Stimulated activated CD4-positive, alpha-beta T cell treated with anti-CD3 and anti-CD28 coated beads, Interleukin-1b, Interleukin-23, amount 100 ng/mL, for 1 hour (primary cell): ENCODE measurements at places on chromosomes 3 and 15.

- DNase-seq, result no peak
Observed at GRCh38 chr3:10292505-10293419, at the start of gene GHRL. GHRL (minus strand) TSS chr3:10292947; CDS start chr3:10290180, 2,767 bp downstream.

DNA sequence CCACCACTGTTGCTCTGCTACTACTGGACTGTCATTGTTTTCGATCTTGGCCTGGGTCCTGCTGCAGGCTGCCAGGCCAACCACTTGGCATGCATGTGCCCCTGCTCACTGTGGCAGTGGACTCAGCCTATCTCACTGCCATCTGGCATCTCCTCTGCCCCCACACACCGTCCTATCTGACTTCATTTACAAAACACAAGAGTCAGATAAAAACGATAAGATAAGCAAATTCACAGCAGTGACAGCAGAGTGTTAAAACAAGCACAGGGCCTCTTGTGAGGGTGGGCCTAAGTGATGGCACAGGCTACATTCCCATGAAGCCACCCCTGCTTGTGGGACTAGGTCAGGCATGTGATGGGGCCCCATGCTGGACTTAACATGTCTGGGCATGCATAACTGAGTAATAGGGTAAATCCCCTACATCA lies 68.1 kb downstream of the CRYGS start:
- no peak for DNase-seq

GRCh38 chr3:143483214-143483613 lies 363.6 kb downstream of the CHST2 start:
- no peak for DNase-seq

DNA sequence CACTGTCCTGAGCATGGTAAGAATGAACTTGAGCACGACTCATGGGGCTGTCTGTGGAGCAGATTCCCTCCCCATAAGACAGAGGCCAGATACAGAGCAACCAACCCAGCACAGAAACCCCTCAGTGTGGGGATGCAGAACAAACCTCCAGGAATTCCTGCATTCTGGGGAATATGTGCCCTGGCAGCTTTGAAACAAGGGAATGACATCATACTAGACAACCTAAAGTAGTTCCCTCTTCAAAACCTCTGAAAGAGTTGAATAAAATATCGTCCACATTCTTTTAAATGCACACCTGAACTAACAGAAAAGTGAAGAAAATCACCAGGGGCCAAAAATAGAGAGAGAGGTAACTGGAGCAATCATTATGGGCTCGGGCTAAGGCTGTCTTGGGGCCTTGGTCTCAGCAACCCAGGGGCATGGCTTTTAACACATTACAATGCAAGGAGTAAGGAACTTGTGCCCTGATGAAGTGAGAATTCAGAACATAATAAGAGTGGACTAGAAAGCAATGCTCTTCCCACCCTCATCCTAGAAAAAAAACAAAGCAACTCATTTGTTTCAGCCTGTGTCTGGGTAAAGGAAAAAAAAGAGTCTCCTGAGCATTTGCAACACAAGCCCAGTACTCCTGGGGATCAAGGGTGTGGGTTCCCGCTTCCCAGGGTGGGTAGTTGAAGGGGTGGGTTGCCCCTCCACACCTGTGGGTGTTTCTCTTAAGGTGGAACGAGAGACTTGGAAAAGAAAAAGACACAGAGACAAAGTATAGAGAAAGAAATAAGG lies 43.9 kb downstream of the ADIPOQ start:
- no peak for DNase-seq

- no peak for DNase-seq
Observed at GRCh38 chr3:126607214-126607908, 47.6 kb downstream of the TXNRD3 start.

GRCh38 chr3:135944831-135945230 lies 20.7 kb upstream of the PPP2R3A start:
- no peak for DNase-seq

GRCh38 chr15:35679186-35679585 lies 133.2 kb upstream of the DPH6 start:
- no peak for DNase-seq

- no peak for DNase-seq
Observed at GRCh38 chr15:94177112-94177511, 54.2 kb upstream of the MCTP2 start.

DNA sequence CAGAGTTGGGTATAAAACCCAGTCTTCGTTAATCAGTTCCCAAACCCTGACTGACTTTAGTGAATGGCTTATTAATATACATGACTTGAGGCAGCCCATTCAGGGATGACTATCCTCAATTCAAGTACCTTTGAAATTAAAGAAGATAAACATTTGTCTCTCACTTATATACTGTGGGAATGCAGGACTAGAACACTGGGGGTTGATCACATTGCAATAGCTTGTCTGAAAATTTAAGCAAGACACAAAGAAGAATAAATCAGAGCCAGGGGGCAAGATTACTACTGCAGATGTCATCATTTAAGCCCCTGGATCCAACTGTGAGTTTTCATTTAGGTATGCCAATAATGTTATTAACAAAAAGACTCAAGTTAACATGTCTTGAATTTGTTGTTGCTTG lies 647.7 kb downstream of the ZPLD1 start:
- DNase-seq, result no peak

DNA sequence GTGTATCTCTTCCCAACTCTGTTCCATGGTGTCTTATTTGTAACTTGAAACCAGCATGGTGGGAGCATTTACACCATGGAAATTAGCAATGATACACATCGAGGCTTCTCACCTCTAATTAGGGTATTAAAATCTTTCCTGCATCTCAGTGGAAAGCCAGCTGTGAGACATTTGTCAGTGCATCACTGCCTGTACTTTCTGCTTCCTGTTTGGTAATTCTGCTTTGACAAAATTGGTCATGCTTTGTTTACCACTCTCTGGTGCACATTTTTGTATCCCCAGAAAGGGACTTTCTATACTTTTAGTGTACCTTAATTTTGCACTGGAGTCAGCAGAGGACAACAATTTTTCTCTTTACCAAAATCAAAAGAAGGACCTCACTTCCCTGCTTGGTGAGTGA lies 402.1 kb downstream of the PDCD6IP start:
- DNase-seq, result no peak

GRCh38 chr3:15331606-15332404 lies 581 bp downstream of the SH3BP5 start:
- no peak for DNase-seq

DNA sequence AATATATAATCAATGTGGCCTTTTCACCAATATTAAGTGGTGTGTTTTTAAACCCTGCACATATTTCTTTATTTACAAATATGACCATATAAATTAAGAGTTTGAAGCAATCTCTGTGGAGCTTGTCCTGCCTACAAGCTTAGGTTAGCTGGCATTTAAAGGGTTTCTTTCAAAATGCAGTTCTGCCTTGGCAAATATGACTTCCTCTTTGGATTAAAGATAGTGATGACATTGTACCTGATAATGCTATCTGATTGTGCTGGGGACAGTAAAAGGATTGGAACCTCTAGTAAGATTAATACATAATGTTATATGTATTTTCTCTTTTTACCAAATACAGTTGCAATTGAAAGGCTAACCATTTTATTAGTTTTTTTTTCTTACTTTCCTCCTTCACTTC lies 249.1 kb downstream of the OTOL1 start:
- DNase-seq, result no peak

DNA sequence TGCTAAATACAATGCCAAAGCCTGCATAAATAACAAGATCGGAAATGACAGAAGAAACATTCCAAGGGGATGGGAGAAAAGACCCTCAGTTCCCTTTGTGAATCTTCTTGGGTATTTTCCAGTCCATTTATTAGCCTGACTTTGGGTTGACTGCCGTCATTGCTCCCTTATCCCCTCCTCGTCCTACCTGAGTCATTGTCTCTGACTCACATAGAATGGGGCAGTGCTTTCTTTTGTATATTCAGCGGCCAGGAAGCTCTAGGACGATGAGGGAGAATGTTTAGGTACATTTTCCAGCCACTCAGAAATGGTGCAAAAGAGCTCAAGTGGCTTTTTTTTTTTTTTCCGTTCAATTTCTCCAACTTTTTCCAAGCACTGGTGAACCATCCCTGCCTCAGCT lies 71.6 kb downstream of the KAT2B start:
- DNase-seq, result no peak

DNA sequence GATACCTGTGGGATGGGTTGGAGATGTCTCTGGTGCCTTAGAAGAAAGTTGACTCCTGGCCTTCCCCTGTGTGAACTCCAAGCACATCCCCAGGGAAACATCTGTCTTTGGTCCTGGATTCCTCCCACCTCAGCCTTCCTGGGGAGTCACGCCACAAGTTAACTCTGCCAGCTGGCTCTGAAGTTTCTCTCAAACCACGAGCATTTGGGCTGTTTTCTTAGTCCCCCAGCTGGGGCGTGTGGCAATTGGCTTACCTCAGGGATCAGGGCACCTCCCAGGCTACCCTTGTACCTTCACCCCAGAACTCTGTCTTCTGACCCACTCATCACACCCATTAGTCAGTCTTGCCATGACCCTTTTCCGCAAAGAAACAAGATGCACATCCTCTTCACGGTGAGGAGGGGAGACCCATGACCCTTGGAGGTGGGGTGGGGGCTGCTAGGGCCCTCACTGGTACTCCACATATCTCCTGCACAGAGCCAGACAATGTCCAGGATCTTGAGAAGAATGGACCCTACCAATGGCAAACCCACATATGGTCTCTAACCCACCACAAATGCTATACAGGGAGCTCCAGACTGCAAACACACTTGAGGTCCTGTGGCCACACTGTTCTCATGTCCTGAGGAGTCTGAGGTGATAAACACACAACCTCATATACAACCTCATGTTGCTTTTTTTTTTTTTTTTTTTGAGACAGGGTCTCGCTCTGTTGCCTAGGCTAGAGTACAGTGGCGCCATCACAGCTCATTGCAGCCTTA lies 3.9 kb downstream of the NEIL1 start:
- no peak for DNase-seq

- no peak for DNase-seq
Observed at GRCh38 chr15:96412906-96413231, 82.4 kb downstream of the NR2F2 start.

DNA sequence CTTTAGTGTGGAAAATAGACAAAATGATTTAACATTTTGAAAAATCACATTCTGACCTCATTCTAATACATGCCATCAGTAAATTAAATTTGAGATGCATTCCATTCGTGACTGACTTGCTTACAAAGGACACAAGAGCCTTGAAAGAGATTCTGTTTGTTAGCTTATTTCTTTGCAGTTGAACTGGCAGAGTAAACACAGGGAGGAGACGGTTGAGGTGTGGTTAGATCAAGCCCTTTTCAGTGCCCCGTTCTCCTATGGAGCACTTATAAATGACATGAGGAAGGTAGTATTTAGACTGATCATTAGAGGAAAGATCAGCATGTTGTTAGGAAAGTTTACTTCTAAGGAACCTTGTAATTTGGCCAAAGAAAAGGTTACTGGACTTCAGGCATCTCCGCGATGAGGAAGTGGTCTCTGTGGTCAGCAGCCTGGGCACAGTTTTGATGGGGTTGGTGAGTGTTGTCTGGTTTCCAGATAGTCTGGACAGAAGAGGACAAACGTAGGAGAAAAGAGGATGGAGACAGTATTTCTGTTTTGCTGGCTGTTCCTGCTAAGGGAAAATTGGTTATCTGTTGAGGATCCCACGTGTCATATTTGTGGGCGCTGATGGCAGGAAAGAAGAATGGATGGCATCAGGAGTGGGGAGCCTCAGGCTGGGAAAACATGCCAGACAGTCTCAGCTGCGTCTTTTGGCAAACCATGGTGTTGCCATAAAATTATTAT lies 328.9 kb upstream of the TBL1XR1 start:
- no peak for DNase-seq

- no peak for DNase-seq
Observed at GRCh38 chr15:50933341-50933740, 24.9 kb downstream of the AP4E1 start.

DNA sequence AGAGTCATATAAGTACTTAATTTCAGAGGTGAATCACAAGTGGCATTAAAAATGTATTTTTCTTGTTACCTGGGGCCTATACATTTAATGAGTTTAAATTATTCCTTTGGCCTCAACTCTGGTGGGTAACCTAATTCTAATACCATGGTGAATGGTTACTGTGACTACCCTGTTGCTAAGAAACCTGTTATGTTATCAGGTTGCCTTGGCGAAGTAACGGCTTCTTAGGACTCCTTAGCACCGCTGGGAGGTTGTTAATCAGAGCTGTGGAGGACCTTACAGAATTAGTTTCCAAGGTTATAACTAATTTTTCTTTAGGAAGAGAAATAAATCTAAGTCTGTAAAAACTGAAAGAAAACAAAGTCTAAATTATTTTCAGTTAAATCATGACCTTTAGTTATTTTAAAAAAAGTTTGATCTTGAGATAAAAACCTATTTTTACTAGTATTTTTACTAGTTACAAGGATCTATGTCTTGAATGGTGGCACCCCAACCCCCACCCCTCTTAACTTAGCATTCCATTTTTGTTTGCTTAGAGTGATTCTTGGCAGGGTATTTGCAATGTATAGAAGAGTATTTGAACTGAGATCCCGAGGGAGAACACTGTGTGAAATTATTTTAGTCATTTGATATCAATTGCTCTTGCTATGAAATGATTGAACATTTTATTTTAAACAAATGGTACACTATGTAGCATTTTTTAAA lies 155.5 kb downstream of the FNDC3B start:
- no peak for DNase-seq

GRCh38 chr3:65685621-65686235 lies 353.0 kb downstream of the MAGI1 start:
- no peak for DNase-seq

- DNase-seq, result no peak
Observed at GRCh38 chr3:150556792-150557191, 10.2 kb downstream of the EIF2A start.

DNA sequence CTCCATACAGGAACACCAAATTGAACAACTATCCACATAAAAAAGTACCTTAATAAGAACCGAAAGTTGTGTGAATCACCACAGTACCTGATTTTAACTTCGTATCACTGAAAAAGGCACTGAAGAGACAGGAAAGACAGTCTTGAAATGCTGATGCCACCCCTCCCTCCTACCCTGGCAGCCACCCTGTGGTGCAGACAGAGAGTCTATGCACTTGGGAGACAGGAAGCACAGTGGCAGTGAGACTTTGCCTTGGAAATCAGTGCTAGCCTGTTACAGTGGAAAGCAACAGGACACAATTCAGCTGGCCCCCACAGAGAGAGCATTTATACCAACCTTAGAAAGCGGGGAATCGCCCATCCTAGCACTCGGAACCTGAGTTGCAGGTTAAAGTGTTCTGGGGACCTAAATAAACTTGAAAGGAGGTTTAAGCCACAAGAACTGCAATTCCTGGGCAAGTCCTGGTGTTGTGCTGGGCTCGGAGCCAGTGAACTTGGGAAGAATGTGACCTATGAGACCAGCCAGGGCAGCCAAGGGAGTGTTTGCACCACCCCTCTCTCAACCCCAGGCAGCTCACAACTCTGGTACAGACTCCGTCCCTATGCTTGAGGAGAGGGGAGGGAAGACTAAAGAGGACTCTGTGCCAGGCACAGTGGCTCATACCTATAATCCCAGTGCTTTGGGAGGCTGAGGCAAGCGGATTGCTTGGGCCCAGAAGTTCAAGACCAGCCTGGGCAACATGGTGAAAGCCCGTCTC lies 240.1 kb downstream of the ISL2 start:
- no peak for DNase-seq

GRCh38 chr3:159069091-159069490 lies 267.2 kb downstream of the MFSD1 start:
- DNase-seq, result no peak
